ENCODE measurements at places on chromosomes 6 and 20. TPM values are rescaled to one million over a fixed set of nuclear protein-coding genes. Genes with fewer than 3 reads are reported as not detected.

GRCh38 chr6:157688960-157689599, 134.0 kb upstream of the SNX9 start:
- H3K4me3 ChIP-seq = no peak overlapping the region
- no peaks in the 10 kb centered on the region for H3K27me3 ChIP-seq
- H3K27ac ChIP-seq = no peak overlapping the region
- H3K36me3 ChIP-seq = no peaks in the 10 kb centered on the region
- H3K4me1 ChIP-seq = peaks cover 9% of the 10 kb centered on the region

CALHM6 gene
- total RNA-seq = not detected

CRYBG1 gene
- total RNA-seq = 36.5 TPM

VGLL2 gene
- total RNA-seq = not detected

All from MCF 10A (cell line).